ENCODE measurements at places on chromosomes 11 and 22. TPM values are rescaled to one million over a fixed set of nuclear protein-coding genes. Genes with fewer than 3 reads are reported as not detected.

The MMP10 gene
- 15.0 TPM for total RNA-seq

The MUS81 gene
- total RNA-seq, result 76.9 TPM

The POLD3 gene
- total RNA-seq, result 25.2 TPM

The UBQLNL gene
- 0.28 TPM for total RNA-seq

The CHRDL2 gene
- not detected for total RNA-seq

The MAPK8IP2 gene
- total RNA-seq, result 0.37 TPM

- peak; percentile 66 for DNase-seq
These were observed 2.4 kb downstream of the C1QTNF4 start for GRCh38 chr11:47591764-47592163.

DNA sequence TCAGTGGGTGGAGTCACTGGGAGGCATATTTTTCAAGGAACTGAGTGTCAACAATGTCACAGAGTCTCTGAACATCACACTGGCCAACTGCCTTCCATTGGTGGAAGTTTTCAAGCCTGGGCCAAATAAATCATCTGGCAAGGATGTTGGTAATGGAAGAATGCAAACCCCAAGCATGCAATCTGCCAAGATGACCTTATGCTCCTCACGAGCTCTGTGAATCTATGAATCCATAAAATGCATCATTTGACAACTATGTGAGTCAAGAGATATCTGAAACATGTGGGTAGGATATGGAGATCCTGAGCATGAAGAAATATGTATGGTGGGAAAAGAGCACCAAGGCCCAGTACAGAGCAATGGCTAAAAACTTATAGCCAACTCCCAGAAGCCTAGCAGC is 122.2 kb downstream of the PLEKHA7 start:
- no peak for DNase-seq

- DNase-seq, result no peak
These were observed 26.0 kb upstream of the PDGFB start for GRCh38 chr22:39270792-39271191.

GRCh38 chr11:20372081-20372626 is 8.6 kb downstream of the HTATIP2 start:
- no peak for DNase-seq

DNA sequence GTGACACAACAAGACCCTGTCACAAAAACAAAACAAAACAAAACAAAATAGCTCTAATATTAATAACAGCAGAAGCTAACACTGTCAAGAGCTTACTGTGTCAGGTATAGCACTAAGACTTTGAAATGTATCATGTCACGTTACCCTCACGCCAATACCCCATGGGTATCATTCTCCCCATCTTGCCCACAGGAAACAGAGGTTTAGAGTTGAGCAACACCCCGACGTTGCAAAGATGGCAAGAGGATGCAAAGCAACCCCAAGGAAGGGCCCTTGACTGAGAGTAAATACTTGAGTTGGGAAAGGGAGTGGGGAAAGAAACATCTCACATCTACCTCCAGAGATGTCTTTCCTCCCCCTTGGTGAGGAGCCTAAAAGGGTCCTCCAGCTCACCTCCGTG is 366.8 kb downstream of the LARGE1 start:
- DNase-seq, result no peak

DNA sequence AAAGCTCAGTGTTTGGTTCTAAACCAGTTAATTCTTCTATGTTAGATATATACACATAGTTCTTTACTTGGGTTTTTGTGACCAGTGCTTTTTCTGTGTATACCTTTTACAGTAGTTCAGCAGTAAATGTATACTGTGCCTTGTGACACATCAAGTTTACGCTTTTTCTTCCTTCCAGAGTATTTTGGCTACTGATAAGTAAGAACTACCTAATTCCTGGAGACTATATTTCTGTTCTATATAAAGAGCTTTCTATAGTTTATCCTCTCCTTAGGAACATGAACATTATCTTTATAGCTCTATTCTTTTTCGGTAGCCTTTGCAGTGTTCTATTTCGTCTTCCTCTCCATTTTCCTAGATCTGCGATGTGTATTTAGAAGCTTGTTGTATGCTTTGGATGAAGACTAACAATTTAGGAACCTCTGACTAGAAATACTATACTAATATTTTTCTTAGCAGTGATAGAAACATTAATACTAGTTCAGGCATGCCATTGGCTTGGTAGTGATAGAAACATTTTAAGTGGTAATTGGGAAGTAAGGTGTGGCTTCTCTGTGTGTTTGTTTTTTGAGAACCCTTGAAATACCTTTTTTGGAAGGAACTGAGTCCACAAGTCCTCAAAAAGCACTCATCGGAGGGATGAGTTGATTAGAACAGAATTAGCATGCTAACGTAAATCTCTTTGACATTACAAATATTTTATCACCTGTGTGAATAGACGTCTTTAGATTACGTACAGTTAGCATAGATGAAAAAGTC is 74.6 kb downstream of the ARHGEF12 start:
- DNase-seq, result no peak

DNA sequence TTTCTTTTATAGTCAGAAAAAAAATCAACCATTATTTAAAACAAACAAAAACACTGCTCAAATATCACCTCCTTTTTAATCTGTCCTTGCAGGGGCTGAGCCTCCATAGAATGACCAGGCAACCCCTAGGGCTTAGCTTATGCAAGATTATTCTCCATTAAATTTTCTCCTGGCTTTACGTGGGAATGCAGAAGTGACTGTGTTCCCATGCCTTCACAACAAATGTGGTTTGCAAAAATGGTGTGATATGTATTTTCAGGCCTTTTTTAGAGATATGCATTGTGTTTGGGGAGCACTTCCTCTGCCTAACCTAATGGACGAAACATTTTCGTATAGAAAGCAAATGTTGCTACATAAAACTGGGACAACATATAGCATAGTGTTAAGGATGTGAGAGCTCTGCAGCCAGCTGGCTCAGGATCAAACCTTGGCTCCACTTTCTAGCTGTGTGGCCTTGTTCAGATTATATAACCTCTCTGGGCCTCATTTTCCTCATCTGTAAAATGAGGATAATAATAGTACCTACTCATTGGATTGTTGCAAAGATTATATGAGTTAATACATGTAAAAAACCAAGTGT is 82.6 kb downstream of the PARVA start:
- DNase-seq, result no peak

DNA sequence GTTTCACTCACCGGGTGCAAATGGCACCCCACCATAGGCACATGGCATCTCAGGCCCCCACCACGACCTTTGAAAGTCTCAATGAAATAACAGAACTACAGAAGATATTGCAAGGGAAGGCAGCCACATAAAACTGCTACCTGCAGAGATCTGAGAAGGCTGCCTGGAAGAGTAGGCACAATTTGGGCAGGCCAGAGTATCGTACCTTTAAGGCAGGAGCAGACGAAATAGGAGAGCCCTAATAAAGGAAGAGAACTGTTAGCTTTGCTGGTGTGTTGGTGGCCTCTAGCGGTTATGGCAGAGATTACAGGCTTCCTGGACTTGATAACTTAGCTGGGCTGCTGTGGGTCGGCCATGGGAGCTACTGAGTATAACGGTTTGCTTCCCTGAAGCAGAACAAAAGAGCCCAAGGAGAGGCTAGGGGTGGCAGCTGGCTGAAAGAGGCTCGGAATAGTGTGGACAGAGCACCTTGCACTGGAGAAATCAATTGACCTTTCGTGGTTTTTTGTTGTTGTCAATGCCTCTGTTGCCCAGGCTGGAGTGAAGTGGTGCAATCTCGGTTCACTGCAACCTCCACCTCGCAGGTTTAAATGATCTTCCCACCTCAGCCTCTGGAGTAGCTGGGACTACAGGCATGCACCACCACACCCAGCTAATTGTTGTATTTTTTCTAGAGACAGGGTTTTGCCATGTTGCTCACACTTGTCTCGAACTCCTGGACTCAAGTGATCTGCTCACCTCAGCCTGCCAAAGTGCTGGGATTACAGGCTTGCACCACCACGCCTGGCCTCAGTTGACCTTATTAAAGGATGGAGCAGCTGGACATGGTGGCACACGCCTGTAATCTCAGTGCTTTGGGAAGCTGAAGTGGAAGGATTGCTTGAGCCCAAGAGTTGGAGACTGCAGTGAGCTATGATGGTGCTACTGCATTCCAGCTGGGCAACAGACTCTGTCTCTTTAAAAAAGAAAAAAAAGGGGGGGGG is 4.8 kb downstream of the SDF2L1 start:
- DNase-seq, result peak; percentile 76

DNA sequence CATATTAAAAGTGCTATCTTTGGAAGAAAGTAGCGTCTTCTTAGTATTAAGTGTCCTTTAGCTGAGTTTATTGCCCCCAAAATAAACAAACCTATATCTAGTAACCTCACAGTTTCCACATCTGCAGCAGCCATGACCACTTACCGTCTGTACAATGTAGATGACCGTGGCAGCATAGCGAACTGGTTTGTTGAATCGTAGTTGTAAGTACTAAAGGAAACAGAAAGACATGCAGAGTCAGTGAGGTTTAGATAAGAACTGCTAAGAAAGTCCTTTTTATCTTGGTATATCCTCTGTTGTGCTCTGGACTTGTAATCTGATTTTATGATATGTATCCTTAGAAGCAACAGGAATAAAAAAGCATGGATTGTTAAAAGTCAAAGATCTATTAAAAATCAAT is 9.4 kb downstream of the SLC5A12 start:
- DNase-seq, result no peak

- no peak for DNase-seq
These were observed 96.5 kb upstream of the NCAM1 start for GRCh38 chr11:112864672-112865071.

DNA sequence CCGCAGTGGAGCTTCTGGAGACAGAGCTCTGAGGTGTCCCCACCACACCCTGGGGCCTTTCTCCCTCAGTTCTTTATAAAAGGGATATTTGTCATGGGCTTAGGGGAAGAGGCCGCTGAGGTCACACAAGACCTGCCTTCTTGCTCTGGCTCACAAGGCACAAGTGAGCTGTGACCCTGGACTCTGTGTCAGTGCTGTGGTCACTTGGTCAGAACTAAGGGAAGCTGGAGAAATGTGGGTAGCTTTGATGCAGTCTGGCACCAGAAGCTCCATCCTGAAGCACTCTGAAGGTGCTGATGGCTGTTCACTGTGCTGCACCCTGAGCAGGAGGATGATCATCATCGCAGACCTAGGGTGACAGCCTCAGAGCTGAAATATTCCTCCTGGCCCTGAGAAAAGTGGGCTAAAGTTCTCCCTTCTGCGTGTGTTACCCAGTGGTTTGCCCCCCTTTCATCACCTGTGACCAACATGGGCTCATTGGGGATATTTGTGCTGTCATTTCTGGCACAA is 28.1 kb upstream of the VPREB1 start:
- no peak for DNase-seq

DNA sequence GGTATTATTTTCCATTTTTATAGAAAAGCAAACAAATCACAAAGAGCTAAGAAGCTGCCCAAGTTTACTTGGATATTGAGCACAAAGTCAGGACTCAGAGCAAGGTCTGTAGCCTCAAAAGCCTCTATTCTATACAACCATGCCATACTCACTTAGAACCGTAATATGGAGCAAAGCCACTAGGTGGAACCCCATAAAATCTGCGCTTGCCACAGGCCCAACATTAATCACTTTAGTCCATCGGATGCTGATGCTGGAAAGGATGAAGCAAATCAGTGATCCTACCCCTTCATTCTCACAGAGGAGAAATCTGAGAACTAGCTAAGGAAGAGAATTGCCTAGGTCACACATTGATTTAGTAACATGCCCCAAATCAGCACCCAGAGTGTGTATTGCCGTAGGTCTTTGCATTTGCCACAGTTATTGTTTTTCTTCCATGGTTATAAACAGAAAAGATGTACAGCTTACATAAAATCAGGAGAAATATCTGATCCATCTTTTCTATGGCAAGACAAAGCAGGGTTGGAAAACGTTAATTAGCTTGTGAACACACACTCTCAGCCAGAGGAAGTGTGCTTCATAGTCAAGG is 56.7 kb upstream of the RAB38 start:
- DNase-seq, result peak; percentile 59
